ENCODE measurements at places on chromosomes 7 and 10. TPM values are rescaled to one million over a fixed set of nuclear protein-coding genes. Genes with fewer than 3 reads are reported as not detected.

Gene TRPV5
- total RNA-seq: not detected

Gene SAMD9L
- total RNA-seq: 19.6 TPM

Gene JCAD
- not detected for total RNA-seq

Gene CYP26C1
- total RNA-seq: 0.05 TPM

Gene CALML5
- total RNA-seq: not detected

Gene SLC26A5
- not detected for total RNA-seq

Data from activated CD4-positive, alpha-beta T cell treated with anti-CD3 and anti-CD28 coated beads for 36 hours (primary cell).